Stimulated activated CD4-positive, alpha-beta T cell treated with anti-CD3 and anti-CD28 coated beads, Interleukin-4, amount 100 ng/mL, for 1 hour (primary cell): ENCODE measurements at places on chromosomes 3 and 15.

DNA sequence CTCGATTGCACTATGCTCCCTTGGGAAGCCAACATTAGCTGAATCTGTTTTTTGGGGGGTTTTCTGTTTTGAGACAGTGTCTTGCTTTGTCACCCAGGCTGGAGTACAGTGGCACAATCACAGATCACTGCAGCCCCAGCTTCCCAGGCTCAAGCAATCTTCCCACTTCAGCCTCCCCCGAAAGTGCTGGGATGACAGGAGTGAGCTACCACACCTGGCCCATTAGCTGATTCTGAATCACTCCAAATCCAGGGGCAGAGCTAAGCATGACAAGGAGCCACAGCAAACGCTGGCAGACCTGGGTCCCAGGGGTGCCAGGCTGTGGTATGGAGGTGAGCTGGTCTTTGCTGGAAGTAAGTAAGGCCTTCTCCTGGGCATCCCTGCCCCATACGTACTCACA lies 18.9 kb downstream of the POC1A start:
- DNase-seq: no peak

- DNase-seq: no peak
Measured at GRCh38 chr3:43207628-43208085, 78.7 kb upstream of the SNRK start.

DNA sequence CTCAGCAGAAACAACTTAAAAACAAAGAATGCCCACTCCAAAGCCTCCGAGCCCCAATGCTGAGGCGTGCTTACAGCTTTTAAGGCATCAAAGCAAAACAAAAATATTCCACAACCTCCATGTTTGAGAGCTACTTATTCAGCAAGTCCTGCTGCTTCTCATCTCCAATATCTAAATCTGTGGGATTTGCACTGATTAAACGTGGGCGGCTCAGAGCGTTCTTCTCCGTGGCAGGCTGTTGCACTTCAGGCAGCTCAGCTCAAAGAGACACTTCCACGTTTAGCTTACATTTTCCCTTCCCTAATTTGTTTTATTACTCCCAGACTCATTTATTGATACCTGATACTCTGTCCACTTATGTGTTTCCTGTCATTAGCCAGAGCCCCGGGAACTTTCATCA lies 282.6 kb upstream of the MCTP2 start:
- no peak for DNase-seq

GRCh38 chr3:37501571-37502313 lies 327.4 kb upstream of the LRRFIP2 start:
- DNase-seq: no peak

GRCh38 chr3:5312290-5312689 lies 124.8 kb downstream of the EDEM1 start:
- no peak for DNase-seq

DNA sequence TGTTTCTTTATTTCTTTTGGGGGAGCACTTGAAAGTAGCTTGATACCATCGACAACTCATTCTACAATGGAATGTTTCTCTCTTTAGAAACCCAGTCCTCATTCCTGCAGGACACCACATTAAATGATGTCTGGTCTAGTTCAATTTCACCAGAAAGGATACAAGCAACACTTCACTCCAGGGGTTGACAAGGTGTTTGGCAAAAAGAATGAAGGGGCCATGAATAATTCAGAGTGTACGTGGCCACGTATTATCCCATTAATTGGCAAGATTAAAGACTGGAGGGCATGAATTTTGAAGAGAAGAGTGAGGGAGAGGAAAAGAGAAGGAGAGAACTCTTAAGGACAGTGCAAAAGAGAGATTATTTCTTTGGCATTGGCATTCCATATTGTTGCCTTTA lies 705 bp downstream of the TMPRSS7 start:
- no peak for DNase-seq

GRCh38 chr3:55935241-55935640 lies 448.1 kb upstream of the WNT5A start:
- no peak for DNase-seq
